ENCODE measurements at places on chromosomes 5 and 9. TPM values are rescaled to one million over a fixed set of nuclear protein-coding genes. Genes with fewer than 3 reads are reported as not detected.
A peak's percentile ranks its signal among the peaks of the same experiment; 100 is the strongest.

GRCh38 chr9:127714020-127714750, 1.3 kb downstream of the PTRH1 start:
- DNase-seq, result no peak

- DNase-seq, result no peak
Measured at GRCh38 chr5:23234197-23234596, 273.2 kb upstream of the PRDM9 start.

- DNase-seq, result no peak
Measured at GRCh38 chr5:169657127-169657526, 20.1 kb downstream of the DOCK2 start.

GRCh38 chr9:127116957-127117356, 5.5 kb downstream of the ANGPTL2 start:
- no peak for DNase-seq

DNA sequence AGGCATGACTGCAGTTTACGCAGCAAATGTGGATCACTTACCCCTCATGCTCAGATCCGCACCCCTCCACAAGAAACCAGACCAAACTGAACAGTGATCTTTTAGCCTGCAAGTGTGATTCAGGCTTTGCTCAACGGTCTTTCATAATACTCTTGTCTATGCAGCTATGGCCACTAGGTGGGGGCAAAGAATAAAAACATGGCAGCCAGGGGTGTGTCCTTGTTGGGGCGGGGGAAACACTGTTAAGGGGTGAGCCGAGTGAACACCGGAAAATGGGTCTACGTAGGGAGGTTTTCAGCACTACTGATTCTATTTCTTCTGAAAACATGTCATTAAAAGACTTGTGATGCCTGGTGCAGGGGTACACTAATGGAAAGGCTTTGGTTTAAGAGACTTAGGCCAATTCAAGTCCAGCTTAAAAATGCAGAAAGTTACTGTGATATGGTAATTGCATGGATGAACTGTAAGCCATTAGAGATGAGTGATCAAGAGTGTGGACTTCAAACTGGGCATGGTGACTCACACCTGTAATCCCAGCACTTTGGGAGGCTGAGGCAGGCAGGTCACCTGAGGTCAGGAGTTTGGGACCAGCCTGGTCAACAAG, 49.9 kb upstream of the GPR151 start:
- DNase-seq, result peak; percentile 54

GRCh38 chr5:175290379-175290778, 153.6 kb downstream of the DRD1 start:
- no peak for DNase-seq

- no peak for DNase-seq
Measured at GRCh38 chr5:58854441-58854840, 271.6 kb downstream of the RAB3C start.

GRCh38 chr5:57341380-57341979, 141.1 kb downstream of the ACTBL2 start:
- no peak for DNase-seq

The IFNB1 gene
- total RNA-seq, result not detected

The ACTBL2 gene
- not detected for total RNA-seq

The SLC22A4 gene
- 0.13 TPM for total RNA-seq

The CCNI2 gene
- not detected for total RNA-seq

The NMUR2 gene
- not detected for total RNA-seq

The RANBP3L gene
- total RNA-seq, result not detected

The GABRA1 gene
- total RNA-seq, result not detected
